ENCODE measurements at places on chromosomes 4 and X.

DNA sequence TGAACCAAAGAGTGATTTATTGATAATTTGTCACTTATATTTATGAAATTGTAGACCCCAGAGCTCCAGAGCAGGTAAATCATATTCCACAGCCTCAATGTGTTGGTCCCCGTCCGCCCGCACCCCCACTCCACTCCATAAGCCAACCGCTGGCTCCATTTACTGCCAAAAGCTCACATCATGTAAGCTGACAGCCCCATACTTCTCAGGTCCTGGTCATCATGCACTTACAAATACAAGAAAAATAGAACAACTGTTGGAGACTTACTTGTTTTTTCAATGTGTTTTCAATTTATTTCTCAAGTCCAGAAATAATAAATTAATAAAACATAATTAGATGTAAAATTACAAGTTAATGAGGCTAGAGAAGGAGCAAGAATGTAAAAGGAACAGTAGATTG lies 235.7 kb upstream of the HAND2 start:
- DNase-seq, result no peak

DNA sequence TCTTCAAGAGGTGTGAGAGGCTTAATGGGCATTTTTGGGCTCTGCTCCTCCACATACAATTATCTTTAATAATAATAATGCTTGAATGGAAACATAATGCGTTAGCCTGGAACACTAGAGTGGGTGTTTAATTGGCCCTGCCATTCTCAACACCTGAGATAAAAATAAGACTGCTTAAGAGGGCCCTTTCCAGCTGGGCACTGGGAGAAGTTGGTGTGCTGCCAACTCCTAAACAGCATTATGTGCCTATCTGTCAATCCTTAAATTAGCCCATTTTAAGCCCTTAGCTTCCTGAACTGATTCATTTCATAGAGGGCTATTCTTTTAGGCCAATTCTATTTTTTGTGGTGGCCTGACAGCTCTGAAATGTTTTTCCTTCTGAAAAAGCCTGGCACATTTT lies 211.1 kb upstream of the ZIC3 start:
- no peak for DNase-seq

DNA sequence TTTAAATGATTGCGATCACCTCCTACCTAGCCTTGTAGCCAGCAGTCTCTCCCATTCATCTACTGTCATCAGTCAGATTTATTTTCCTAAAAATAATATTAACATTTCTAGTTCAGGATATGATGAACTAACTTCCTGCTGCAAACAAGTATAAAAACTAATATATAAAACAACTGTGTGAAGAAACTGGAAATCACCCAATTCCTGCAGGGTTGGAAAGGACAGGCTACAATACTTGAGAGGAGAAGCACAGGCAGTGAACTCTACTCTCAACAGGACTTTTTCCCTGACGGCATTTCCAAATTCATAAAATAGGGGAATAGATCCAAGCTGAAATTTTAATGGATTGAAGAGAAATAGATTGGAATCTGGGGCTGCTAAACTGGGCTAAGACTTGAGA lies 14.2 kb upstream of the BBS12 start:
- DNase-seq, result no peak

DNA sequence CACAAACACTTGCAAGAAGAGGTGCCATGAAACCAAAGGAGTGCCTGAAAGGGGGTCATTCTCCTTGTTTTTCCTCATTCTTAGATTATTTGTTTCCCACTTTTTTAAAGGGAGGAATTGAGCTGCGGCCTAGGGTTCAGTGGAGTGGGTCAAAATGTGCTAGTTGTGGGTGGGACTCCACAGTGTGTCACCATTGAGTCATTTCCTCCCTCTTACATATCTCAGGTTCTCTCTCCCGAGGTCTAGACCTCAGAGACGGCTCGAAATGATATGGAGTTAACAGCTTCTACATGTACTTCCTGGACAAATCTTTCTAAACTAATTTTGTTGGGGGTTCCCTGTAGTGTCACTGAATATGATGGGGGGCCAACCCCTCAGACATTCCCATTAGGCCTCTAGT lies 328.4 kb upstream of the SPANXN1 start:
- no peak for DNase-seq

DNA sequence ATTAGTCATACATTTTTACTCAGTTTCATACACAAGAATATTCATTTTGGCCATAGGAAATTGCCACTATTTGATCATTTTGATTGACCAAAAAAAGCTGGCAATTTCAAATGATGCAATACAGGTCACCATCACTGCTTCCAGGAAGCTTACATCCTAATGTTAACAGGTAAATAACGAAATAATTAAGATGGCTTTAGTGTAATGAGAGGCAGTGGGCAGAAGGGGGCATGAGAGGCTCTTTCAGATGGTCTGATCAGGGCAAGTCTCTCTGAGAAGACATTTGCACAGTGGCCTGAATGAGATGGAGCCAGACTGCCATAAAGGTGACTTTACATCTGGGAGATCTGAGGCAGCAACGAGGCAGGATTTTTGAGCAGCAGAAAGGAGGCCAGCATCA lies 170.7 kb downstream of the SLIT2 start:
- DNase-seq, result peak; percentile 43

DNA sequence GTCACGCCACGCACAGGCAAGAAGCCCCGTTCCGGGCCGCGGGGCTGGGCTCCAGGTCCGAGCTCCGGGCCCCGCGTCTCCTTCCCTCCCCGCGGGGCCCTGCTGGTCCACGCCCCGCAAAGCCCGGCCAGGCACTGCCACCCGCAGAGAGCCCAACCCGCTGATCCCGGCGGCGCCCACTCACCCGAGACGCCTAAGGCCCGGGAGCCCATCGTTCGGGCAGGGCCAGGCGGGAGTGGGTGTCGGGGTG lies 870 bp downstream of the PDZD4 start:
- DNase-seq, result no peak

- peak; percentile 22 for DNase-seq
Observed at GRCh38 chr4:172009446-172010230, 196.4 kb downstream of the GALNTL6 start.

- DNase-seq, result peak; percentile 75
Observed at GRCh38 chr4:48269861-48270522, 354 bp upstream of the TEC start.

DNA sequence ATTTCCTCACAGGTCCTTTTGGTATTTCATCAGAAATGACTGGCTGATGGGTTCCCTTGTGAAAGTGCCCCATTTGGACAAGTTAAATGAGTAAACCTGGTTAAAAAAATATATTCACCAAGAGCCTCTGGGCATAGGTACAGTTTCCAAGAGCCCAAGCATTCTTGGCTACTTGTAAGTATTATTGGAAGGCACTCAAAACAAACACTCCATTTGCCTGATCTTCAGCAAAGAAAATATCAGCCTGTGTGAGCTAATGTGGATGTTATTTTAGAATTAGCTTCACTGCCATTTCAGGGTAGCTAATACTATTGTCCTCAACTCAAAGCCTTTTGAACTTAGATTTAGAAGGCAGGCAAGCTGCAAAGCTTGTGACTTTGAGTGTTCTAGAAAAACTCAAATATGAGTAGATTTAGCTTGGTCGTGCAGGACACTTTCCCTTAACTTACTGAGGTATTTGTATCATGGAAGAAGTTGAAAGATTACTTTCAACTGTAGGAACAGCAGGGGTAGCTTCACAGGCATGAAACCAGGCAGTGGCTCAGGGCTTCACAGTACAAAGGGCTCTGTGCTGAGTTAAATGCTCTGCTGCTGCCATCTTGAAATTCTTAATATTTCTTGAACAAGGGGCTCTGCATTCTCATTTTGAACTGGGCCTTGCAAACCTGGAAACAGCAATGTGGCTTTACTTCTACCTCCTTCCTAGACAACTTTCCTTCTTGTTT lies 177.2 kb downstream of the AMELX start:
- peak; percentile 88 for DNase-seq

- no peak for DNase-seq
Observed at GRCh38 chrX:118143578-118143977, 27.0 kb upstream of the KLHL13 start.

DNA sequence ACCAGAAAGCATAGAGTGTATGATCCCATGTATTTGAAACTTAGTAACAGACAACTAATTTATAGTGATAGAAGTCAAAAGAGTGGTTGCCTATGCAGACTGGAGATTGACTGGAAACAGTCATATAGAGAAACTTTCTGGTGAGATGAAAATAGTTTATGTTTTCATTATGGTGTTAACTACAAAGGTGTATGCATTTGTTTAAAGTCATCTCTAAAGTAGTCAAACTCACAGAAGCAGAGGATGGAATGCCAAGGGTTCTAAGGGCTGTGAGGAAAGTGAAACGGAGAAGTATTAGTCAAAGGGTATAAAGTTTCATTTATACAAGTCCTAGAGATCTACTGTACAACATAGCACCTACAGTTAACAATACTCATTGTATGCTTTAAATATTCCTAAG lies 45.8 kb downstream of the ENOX2 start:
- no peak for DNase-seq

GRCh38 chr4:74335341-74336021 lies 27.2 kb downstream of the EPGN start:
- no peak for DNase-seq

- DNase-seq, result no peak
Observed at GRCh38 chrX:56757327-56757726, 28.3 kb downstream of the NBDY start.

GRCh38 chrX:109777749-109778148 lies 44.7 kb upstream of the ACSL4 start:
- no peak for DNase-seq

- DNase-seq, result peak; percentile 62
Observed at GRCh38 chr4:89196056-89196674, 84.8 kb downstream of the TIGD2 start.

GRCh38 chr4:89056292-89056952 lies 563 bp downstream of the FAM13A start:
- no peak for DNase-seq

GRCh38 chr4:69974631-69975030 lies 9.1 kb upstream of the CSN2 start:
- no peak for DNase-seq

DNA sequence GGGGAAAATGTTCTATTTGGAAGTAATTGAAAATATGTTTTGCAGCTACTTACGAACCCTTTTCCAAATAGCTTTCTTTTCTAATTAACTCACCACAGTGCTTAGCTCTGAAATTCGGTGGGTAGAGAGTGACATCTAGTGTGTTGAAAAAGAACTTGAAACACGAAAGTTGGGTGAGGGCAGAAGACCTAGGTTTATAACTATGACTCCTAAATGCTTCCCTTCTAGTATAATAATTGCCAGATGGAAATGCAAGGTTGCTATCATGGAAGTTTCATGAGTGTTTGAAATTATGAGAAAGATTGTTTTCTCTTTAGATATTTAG lies 77.3 kb upstream of the NOCT start:
- DNase-seq, result peak; percentile 70

DNA sequence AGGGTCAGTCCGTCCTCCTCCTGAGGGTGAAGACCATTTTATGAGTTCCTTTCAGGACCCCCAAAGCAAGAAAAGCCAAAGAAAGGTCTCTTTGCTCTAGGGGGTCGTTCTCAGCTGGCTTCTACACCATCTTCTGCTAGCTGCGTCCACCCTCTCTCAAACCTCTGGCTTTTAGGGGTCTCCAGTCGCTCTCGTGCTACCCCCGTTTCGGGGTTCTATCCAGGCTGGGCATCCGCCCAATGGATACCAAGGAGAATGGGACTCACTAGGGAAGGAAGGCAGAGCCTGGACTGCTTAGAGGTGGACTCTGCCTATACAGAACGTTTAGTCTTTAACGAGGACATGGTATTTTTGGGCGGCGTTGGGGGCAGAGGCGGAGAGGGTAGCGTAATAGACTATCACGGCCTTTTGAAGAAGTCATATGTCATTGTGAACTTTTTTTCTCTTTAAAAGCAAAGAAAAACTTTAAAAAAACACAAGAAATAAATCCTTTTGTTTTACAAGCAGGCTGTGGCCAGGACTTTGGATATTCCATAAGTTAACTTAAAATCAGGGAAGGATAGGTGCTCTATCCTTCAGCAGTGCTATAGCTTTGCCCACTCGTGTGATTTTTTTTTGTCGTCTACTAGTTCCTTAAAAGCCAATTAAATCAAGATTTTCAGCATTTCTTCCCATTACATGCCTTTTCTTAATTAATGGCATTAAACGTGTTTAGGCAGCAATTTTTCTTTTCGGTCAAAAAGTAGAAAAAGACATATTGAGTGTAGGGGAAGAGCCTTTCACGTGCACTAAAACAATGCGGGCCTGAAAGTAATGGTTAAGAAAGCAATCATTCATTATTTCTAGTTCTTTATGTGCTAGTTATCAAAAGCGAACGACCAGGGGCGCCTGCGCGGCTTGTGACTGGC lies 7.2 kb upstream of the PITX2 start:
- no peak for DNase-seq

- DNase-seq, result no peak
Observed at GRCh38 chr4:70315928-70316327, 18.9 kb upstream of the CABS1 start.

- DNase-seq, result no peak
Observed at GRCh38 chr4:79413032-79413885, 5.2 kb upstream of the GK2 start.

DNA sequence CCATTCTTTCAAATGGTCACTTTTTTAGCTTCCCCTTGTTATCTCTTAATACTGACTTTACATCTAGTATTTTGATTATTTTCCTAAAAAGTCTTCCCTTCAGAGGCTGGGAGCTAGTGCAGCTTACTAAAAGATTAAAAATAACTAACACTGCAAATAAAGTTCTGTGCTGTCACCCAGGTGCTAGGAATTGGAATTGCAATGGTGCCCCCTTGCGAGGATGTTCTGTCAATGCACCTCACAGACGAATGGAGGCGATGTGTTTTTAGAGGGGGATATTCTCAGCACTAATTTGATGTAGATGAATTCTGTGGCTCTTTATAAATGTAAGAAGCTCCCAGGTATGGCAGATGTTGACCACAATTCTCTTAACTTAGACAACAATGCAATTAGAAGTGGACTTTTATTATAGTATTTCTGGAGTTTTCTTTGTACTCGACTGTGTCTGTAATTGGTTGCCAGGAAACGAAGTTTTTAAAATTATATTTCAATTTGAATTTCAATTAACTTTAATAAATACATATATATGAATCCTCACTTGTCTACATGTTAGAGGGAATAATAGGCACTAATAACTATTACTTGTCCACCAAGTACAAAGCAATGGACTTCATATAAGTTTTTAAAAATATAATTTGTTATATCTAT lies 22.0 kb upstream of the SMIM31 start:
- DNase-seq, result peak; percentile 34

DNA sequence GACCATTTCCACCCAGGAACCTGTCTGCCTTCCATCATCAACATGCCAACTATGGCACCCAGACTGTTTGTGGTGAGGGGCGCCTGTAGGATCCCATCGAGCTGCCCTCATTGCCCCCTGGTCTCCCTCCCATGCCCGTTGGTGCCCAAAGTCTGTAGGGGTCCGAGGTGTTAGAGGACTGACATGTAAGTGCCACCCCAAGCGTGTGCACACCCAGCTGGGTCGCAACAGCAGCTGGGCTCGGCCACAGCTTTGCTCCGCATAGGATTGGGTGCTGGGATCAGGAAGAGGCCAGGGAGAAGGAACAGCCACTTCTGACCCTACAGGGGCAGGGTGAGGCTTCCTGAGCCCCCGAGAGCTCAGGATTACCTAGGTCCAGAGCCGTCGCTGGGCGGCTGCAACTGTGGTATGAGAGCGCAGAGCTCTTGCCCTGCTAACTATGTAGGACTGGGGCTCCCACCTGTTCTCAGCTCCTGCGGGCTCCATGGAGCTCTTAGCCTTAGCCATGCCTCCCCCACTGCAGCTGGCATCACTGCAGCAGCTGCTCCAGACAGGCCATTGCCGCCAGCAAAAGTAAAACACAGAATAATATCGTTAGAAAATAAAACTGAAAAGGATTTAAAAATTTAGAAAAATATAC lies 1160.3 kb downstream of the FSTL5 start:
- no peak for DNase-seq

- peak; percentile 95 for DNase-seq
Observed at GRCh38 chr4:123284168-123284567, 112.4 kb upstream of the SPRY1 start.

GRCh38 chr4:65791812-65792308 lies 121.6 kb upstream of the EPHA5 start:
- DNase-seq, result peak; percentile 13
